NCI-H510A treated with DMSO at 0.1 percent for 48 hours (cell line): ENCODE measurements at places on chromosomes 13 and 19.

- no peak for DNase-seq
These were observed 6.5 kb upstream of the HNRNPM start for GRCh38 chr19:8438236-8438635.

- no peak for DNase-seq
These were observed 29.6 kb upstream of the TSC22D1 start for GRCh38 chr13:44605721-44606120.

- no peak for DNase-seq
These were observed 52.7 kb downstream of the TSC22D1 start for GRCh38 chr13:44523146-44524015.

DNA sequence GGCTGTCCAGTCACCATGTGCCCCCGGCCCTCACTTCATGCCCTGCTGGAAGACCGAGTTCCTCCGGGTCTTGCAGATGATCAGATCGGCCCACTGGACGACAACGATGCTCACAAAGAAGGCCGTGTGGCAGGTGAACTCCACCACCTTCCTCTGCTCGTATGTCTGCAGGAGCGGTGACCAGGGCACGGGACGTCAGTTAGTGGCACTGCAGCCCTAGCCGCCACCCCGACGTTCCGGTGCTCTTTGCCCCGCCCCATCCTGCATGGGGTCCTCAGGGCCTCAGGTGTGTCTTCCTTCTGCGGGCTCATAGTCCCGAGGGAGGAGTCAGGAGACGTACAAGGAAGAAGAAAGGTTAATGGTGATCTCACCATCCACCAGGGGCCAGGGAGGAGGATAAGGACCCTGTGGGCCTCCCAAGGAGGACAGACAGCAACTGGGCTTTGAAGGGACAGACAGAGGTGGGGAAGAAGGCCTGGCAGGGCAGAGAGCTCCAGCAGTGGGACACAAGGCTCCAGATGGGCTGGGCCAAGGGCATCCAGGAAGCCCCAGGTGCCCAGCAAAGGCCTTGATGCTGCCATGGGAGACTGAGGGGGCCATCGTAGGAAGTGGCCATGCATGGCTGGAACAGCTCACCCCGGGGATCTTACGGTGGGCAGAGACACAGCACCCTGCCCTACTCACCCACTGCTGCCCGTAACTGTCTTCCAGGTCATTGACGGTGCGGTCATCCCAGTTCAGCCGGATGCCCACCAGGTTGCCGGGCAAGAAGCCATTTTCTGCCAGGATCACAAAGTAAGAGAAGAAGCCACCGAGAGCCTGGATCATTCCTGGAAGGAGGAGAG lies 9.9 kb upstream of the RABAC1 start:
- no peak for DNase-seq

DNA sequence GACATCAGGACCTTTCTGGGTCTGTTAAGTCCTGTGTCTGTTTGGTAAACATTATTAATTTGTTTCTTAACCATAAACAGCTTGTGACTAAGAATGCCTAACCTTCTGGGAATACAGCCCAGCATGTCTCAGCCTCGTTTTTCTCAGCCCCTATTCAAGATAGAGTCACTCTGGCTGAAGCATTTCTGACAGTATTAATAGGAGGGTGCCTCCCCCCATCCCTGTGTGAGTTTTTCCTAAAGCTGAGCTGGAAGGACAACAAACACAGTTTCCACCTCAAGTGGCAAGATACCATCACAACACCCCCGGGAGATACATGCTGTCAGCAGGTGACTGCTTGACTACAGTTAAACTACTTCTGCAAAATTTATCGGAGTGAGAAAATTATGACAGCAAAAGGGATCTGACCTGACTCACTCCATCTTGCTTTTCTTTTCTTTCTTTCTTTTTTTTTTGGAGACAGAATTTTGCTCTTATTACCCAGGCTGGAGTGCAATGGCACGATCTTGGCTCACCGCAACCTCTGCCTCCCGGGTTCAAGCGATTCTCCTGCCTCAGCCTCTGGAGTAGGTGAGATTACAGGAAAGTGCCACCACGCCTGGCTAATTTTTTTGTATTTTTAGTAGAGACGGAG lies 59.3 kb upstream of the ABCC4 start:
- DNase-seq: no peak
